Femur (tissue), 1 donor: ENCODE measurements at places on chromosomes 2 and 18.

- no peak for DNase-seq
Measured at GRCh38 chr2:236717729-236718128, 148.1 kb downstream of the ACKR3 start.

DNA sequence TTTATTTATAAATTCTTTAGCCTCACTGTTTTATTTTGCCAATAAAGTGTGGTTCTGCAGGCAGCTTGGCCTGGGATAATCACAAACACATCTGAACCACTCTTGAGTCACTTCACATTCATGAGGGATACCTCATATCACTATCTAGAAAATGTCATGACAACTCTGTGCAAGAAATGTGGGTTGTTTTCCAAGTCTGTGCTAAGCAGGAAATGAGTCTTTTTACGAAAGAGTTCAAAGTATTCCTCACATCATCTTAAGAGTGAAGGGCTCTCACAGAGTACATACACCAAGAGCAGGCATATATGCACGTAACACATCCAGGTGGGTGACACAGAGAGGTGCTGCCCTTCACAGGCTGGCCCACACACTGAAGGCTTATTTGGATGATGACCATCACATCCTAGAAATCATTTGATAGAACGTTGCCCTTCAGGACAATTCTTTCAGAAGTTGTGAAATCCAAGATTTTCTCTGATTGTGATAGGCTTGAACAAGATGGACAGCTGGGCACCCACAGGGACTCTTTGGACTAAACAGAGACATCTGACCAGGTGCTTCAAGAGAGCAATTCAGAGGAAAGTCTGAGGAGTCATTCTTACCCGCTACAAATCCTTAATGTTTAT is 811.1 kb upstream of the LRATD1 start:
- no peak for DNase-seq

- no peak for DNase-seq
Measured at GRCh38 chr2:37676274-37676673, 4.8 kb upstream of the CDC42EP3 start.

DNA sequence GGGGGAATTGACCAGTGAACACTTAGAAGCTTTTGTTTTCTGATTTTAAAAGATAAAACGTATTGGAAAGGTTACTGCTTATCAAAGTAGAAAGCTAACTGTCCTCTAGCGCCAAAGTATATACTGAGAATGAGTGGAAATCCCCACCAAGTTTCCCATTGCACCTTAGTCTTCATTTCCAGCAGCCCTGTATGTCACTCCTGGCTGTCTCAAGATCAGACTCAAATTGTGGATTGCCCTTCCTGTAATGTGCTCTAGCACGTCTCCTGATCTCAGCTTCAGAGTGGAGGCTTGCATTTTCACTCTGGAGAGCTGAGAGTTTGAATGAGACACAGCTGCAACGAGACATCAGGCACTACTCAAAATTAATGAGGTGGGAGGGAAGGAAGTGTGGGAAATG is 26.6 kb downstream of the MFF start:
- DNase-seq: no peak

GRCh38 chr18:36485772-36486171 is 188.3 kb downstream of the FHOD3 start:
- DNase-seq: no peak

DNA sequence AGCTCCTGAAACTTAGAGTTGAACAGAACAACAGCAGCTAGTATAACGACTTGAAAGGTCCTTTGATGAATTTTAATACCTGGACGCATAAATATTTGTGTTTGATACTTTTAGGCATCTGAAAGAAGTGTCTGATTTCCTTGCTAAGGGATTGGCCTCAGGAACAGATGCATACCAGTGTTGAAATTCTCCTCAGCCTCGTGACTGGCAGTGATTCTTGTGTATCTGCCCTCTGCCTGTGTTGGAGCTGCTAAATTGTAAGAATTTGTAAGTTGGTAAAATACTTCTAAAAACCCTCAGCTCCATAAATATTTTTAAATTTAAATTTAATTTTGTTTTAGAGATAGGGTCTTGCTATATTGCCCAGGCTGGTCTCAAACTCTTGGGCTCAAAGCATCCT is 22.4 kb upstream of the SCYGR1 start:
- DNase-seq: no peak

- no peak for DNase-seq
Measured at GRCh38 chr2:8976442-8977259, 26.8 kb downstream of the MBOAT2 start.

- DNase-seq: no peak
Measured at GRCh38 chr2:24579053-24579803, 88.2 kb downstream of the NCOA1 start.

GRCh38 chr18:59715966-59716369 is 18.7 kb upstream of the CCBE1 start:
- no peak for DNase-seq

GRCh38 chr2:1662606-1663180 is 81.6 kb downstream of the PXDN start:
- no peak for DNase-seq

DNA sequence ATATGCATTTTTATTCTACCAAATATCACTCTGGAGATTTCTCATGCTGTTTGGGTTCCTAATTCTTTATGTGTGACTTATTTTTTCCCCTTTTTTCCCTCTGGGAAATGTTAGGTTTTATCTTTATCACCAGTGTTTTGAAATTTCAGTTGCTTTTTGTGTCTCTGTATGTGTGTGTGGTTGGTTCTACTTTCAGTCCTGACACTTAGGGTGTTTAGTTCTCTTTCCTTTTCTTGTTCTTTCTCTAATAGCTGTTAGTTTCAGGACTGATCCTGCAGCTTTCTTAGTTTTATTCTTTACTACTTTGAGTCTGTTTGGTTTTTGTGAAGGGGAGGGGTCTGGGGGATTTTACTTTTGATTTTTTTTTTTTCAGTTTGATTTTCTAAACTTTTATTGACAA is 23.1 kb downstream of the PPM1B start:
- no peak for DNase-seq

- DNase-seq: peak; percentile 76
Measured at GRCh38 chr2:12702168-12703121, 14.3 kb upstream of the TRIB2 start.

DNA sequence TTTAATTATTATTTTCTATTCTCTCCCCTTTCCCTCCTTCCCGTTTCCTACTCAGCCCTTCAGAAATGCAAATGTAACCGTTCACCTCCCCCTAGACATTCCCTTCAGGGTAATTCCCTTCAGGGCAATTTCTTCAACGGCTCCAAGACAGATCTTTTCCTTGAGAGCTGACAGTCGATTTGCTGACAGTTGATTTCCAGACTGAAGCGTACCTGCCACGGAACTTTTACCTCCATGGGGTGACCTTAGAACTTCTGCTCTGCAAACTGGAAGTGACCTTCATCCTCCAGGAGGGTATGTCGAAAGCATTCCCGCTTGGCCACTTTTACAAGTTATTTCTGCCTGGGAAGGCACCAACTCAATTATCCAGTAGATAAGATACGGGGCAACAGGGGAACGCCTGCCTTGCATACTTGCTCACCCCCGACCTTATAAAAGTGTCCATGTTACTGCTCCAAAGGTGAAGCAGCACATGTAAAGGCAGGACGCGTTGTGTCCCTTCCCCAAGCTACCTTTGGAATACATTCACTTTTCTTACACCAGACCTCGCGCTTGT is 18.5 kb downstream of the B3GNT7 start:
- DNase-seq: no peak

GRCh38 chr2:64426183-64426952 is 27.6 kb upstream of the LGALSL start:
- no peak for DNase-seq

DNA sequence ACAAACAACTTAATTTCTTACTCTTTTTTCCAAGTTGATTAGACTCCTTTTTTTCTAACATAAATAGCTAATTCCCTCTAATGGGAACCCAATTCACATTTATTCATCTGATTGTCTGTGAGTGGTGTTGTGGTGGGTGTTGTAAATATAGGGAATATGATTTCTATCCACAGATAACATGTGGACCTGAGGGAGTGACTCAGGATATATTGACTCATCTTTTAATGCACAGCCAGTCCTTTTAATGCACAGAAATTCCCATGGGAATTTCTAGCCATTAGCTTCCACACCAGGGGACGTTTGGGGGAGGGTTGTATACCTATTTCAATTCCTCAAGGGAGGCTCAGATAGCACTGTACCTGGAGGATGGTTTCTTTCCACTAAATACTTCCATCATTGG is 1339.6 kb upstream of the LRRTM1 start:
- DNase-seq: no peak

DNA sequence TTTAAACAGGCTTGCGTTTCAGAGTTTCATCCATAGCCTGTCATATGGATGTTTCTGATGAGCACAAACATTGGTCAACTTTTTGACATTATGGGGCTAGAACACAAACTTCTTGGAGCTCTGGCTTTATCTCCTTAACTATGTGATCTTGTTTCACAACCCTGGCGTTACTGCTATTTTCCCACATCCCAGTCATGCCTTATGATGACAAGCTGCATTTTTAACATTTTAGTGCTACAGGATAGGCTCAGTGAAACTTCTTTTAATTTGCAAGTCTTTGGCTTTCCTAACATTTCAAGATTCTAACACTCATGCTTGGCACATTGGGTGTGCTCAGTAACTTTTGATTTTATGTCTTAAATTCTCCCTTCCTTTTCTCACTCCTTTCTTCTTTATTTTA is 21.0 kb upstream of the PDE1A start:
- no peak for DNase-seq

DNA sequence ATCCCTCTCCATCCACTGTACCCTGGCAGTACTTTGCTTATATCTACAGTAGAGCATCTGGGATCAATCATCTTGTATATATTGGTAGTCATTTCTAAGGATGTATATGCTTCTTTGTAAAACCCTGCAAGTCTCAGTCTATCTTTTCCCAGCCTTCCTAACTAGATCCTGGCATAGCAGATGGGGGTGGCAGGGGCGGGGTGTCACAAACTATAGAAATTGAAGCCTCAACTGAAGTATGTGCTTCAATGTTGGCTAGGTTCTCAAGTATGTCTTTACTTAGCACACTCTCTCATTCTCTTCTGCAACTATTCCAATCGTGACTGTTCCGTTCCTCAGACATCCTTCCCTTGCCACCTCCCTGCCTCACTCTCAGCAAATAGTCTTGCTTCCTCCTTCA is 30.1 kb upstream of the AGPS start:
- no peak for DNase-seq

- DNase-seq: no peak
Measured at GRCh38 chr2:68770271-68771111, 35.9 kb downstream of the ARHGAP25 start.

GRCh38 chr2:451495-451894 is 163.6 kb upstream of the ALKAL2 start:
- DNase-seq: no peak

DNA sequence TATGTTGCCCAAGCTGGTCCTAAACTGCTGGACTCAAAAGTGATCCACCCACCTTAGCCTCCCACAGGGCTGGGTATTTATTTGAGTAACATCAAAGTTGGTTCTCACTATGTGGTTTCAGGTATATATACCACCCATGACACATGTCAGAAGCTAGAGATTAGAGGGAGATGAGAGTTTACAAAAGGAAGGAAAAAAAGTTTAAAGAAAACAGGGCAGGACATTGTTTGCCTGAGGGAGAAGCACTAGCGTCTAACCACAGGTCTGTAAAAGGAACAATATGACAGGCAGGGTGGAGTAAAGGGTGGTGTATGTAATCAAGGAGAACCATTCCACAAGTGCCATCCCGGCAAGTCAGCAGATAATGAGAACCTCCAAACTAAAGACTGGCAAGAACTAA is 8.5 kb downstream of the CEP76 start:
- no peak for DNase-seq

DNA sequence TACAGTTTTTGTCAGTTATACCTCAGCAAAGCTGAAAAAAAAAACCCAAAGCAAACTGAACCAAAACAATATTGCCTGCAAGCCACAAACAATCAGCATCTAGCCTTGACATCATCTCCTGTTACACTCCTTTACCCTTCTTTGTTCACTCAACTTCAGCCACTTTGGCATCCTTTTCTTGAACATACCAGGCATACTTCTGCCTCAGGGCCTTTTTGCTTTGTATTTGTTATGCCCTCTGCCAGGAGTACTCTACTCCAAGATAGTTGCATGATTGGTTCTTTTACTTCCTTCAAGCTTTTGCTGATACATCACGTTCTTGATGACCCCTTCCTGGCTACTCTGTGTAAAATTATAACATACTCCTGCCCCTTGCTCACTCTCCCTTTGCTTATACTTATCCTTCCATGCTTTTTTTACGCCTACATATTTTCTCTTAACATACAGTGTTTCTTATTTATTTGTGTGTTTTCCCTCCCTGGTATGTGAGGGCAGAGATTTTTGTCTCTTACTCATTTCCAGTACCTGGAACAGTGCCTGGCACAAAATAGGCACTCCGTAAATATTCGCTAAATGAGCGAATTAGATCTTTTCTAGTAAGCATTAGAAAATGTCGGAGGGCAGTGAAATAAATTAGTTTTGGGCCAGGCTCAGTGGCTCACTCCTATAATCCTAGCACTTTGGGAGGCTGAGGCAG is 12.7 kb downstream of the ABI2 start:
- no peak for DNase-seq

GRCh38 chr18:10514601-10515000 is 11.2 kb upstream of the NAPG start:
- no peak for DNase-seq

DNA sequence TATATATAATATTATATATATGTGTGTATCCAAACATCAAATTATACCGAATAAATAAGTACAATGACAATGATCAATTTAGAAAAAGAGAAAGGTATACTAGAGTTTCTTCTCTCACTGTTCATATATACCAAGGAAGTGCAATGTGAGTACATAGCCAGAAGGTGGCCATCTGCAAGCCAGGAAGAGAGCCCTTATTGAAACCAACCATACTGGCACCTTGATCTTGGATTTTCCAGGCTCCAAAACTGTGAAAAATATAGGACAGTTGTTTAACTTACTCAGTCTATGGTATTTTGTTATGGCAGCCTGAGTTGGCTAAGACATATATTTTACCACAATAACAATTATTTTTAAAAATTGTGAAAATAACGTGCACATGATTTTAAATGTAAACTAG is 1490.2 kb upstream of the SLC39A10 start:
- no peak for DNase-seq

- DNase-seq: no peak
Measured at GRCh38 chr2:55934337-55934736, 10.8 kb upstream of the EFEMP1 start.

GRCh38 chr2:36512705-36513104 is 85.3 kb downstream of the FEZ2 start:
- DNase-seq: no peak

GRCh38 chr2:42902939-42903709 is 110.7 kb upstream of the HAAO start:
- no peak for DNase-seq

- no peak for DNase-seq
Measured at GRCh38 chr2:74188018-74188601, 9.4 kb upstream of the MOB1A start.

DNA sequence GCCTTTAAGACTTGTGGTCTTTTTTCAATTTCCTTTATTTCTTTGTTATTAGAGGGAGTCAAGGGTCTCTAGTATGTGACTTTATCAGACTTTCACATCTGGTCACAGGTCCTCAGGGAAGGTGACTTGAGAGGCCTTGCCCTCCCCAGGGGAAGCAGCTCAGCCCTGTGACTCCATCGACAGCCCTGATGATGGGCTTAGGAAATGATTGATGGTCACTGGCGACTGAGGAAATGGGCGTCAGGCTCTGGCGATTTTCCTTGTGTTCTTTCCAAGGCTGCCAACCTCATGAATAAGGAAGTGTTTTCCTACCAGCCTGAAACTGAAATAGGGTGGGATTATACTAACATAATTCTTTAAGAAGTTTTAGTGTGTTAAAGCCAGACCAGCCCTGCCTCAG is 21.1 kb downstream of the SERPINE2 start:
- no peak for DNase-seq
